Left hindlimb (tissue), 1 donor: ENCODE measurements at places on chromosomes 6 and 20.

GRCh38 chr6:1615853-1616420, 6.2 kb downstream of the FOXC1 start:
- no peak for DNase-seq

DNA sequence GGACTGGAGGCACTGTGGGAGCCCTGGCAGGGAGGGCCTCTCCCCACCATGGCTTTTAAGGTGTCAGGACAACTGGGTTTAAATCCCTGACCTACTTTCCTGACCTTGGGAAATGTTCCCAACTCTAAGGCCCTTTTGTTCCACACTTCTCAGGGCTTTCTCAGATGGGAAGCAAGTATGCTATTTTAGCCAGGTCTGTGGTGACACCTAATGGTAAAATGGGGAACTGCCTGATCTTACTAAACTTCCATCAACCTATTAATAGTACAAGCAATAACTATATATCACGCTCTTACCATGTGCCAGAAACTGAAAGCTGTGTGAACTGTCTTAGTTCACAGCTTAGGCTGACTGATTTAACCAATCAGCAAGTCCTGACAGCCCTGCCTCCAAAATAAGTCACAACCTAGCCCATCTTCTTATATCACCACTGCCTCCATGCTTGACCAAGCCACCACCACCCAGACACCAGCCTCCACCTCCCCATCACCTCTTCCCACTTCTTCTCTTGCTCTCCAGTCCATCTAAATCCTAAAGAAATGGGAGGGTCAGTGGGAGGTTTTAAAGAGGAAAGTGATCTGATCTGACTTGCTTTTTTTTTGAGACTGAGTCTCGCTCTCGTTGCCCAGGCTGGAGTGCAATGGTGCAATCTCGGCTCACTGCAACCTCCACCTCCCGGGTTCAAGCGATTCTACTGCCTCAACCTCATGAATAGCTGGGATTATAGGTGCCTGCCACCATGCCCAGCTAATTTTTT, 6.9 kb upstream of the BLCAP start:
- peak; percentile 57 for DNase-seq

DNA sequence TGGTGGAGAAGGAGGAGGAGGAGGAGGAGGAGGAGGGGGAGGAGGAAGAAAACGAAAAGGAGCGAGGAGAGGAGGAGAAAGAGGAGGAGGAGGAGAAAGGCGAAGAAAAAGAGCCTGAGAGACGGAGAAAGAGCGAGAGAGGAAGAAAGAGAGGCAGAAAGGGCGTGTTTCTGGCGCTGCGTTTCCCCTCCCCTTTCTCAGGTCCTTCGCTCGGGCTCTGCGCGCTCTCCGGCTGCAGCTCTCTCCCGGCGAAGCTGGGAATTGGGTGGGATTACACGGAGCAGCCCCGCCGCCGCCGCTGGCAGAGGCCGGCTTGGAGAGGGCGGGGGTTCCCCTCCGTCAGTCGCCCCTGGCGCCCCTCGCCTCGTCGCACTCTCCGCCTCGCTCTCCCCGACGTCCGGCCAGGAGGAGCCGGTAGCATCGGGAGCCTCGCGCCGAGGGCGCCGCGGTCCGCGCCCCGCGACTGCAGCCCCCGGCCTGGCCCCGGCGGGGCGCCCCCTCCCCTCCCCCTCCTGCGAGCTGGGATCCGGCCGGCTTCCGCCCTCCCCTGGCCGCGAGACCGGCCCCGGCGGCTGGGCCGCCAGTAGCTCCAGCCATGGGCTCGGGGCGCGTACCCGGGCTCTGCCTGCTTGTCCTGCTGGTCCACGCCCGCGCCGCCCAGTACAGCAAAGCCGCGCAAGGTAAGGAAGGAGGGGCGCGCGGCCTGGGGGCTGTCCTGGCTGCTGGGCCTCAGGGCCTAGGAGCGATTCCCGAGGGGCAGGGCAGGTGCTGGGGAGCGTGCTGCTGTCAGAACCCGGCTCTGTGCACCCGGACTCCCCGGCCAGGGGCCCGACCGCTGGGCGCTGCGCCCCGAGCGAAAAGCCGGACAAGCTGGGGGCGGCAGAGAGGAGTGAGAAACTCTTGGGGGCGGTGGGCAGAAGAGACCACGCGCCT, at the start of gene SCUBE3:
Gene SCUBE3, plus strand, starts transcription at position 133 of the 933 bp plus-strand sequence. Its CDS starts 463 bp downstream, at position 596.
- peak; percentile 75 for DNase-seq

- DNase-seq = no peak
Measured at GRCh38 chr6:34051331-34051919, 94.5 kb downstream of the GRM4 start.

GRCh38 chr6:34538581-34538980, 17.5 kb downstream of the SPDEF start:
- DNase-seq = no peak

GRCh38 chr6:71114986-71115385, 158.1 kb upstream of the B3GAT2 start:
- no peak for DNase-seq

- DNase-seq = no peak
Measured at GRCh38 chr20:63241272-63241671, 5.6 kb downstream of the BIRC7 start.

GRCh38 chr6:45969026-45969425, 46.6 kb downstream of the CLIC5 start:
- DNase-seq = no peak

- no peak for DNase-seq
Measured at GRCh38 chr6:132070356-132070755, 119.2 kb upstream of the CCN2 start.

DNA sequence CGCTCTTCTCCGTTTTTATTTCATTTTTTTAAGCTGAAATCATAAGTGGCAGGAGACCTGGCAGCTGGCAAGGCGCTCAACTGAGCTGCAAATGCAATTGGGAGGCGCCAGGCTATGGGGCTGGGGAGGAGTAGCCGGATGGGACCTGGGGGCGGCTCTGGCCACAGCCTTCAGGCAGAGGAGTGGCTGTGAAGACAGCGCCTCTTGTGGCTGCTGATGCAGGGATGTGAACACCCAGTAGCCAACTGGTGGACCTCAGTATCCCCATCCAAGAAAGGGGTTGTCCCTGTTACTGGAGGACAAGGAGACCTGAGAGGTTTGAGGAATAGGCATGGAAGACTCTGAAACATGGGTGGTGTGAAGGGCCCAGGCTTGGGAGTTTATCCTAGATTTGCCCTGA, 12.6 kb downstream of the KCNK17 start:
- no peak for DNase-seq
